Sciatic nerve (tissue), 2 donors: ENCODE measurements at places on chromosomes 6 and 20.

DNA sequence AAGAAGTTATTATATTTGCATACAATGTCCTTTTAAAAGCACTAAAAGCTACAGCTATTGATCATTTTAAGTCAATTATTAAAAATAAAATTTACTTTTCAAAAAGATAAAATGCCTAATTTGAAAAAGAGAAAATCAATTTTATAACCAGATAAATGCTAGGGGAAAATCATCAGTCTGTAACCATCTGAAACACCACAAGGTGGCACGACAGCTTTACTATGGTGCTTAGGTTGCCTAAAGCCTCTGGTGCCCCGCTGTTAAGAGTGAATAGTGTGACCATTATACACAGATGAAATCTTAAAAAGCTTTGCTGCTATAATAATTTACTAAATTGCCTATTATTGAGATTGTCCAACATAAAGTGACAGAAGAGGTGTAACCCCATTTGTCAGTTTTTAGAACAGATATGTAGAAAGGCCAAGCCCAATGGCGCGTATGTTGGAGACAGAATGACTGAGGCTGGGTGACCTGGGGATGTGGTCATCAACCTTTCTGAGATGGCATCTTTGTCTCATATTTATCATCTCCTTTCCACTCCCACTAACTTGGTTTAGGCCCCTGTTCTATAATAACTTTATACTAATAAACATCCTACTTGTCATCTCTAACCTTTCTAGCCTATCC lies 100.8 kb downstream of the MOXD1 start:
- DNase-seq: peak; percentile 59

DNA sequence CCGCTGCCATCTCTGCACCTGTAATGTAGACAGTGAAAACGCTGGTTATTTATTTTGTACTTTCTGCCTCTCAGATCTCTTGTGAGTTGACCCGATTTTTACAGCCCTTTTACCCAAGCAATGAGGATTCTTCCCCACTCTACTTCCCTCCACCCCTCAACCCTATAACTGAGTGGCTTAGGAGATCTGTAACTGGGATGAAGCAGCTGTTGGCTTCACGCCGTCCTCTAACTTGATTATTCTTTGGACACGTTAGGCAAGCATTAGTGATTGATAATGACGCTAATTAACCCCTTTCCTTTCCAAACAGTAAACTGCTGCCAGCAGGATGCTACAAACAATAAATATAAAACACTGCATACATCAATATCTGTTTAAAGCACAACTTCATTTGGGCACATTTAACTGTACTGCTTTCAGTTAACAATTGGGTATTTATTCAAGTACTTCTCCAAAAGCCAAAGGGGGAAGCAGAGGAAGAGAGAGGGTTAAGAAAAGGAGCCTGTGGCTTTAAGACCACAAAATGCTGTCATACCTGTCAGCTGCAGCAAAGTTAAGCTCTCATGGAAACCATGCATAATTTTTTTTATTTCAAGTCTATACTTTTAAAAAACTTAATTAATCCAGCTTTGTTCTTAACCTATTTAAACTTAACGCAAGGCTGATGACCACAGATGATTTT lies 21.2 kb downstream of the TFAP2A start:
- no peak for DNase-seq

DNA sequence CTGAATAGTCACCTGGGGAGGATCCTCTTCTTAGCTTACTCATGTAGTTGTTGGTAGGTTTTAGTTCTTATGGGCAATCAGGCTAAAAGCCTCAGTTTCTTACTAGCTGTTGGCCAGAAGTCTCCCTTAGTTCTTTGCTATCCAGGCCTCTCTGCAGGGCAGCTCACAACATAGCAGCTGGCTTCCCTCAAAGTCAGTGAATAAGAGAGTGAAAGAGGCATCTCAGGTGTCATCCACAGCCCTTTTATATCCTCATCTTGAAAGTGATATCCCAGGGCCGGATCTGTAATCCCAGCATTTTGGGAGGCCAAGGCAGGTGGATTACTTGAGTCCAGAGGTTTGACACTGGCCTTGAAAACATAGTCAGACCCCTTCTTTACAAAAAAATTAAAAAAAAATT lies 42.1 kb upstream of the FOXA2 start:
- no peak for DNase-seq

- DNase-seq: no peak
Observed at GRCh38 chr6:7905416-7905815, 5.2 kb downstream of the TXNDC5 start.

GRCh38 chr6:147881432-147881831 lies 372.9 kb downstream of the SAMD5 start:
- DNase-seq: no peak

- DNase-seq: no peak
Observed at GRCh38 chr20:57835588-57836455, 126.0 kb upstream of the PMEPA1 start.

DNA sequence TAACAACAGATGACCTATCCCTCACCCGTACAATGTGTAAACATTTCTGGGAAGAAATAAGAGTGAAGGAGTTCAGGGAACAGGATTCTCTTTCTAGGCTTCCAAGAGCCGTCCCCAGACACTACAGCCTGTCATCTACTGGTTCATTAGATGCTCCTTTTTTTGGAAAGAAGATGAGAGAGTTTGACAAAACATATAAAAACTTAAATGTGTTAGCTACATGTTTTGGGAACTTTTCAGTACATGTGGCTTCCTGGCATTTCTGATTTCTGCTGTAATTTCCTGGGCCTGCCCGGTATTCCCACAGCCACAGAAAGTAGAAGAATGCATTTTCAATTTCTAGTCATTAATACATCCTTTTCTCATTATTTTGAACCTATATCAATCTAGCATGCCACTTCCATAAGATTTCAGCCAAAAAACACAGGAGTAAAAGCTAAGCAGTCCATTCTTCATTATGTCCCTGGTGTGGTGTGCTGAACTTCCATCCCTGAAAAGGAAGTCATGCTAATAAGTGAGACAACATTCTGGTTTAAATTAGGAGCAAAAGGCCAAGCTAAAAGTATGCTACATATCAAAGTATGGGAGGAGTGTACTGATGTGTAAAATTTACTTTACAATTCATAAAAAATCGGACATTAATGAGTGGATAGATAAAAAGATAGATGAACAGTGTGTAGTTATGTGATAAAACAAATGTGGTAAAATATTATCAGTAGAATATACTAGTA lies 198.2 kb downstream of the WDR27 start:
- no peak for DNase-seq

GRCh38 chr6:53426667-53427270 lies 78.0 kb upstream of the ELOVL5 start:
- no peak for DNase-seq

DNA sequence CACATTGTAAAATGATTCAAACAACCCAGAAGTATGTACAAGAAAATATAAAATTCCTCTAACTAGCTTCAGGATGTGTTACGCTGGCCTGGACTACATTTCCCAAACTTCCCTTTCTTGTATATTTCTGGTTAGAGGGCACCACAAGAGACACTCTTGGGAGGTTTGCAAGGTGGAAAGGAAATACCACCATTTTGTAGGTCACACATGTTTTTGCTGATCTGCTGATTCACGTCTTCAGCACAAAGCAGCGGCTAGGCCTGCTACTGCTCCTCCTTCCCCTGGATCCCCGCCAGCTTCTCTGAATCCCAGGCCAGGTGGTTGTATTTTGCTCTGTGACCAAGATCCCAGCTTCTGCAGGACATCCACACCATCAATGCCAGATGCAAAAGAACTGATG lies 104.2 kb downstream of the AGPAT4 start:
- DNase-seq: peak; percentile 72

DNA sequence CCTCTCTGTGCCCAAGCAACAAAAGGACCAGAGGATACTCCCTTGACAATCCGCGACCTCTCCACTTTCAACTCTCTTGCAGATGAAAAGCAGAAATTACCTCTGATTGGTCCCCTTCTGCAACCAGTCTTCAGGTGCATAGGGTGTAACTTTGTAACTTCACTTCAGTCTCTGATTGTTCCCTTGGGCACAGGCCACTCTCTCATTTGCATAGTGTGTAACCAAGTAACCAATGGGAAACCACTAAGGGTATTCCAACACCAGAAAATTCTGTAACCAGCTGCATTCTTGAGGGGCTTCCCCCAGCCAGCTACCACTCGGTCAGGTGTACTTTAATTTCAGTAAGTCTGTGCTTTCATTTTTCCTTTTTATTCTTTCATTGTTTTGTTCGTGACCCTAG lies 4.4 kb upstream of the RAET1L start:
- DNase-seq: no peak

GRCh38 chr6:17601386-17601703 lies 1.2 kb downstream of the FAM8A1 start:
- no peak for DNase-seq

DNA sequence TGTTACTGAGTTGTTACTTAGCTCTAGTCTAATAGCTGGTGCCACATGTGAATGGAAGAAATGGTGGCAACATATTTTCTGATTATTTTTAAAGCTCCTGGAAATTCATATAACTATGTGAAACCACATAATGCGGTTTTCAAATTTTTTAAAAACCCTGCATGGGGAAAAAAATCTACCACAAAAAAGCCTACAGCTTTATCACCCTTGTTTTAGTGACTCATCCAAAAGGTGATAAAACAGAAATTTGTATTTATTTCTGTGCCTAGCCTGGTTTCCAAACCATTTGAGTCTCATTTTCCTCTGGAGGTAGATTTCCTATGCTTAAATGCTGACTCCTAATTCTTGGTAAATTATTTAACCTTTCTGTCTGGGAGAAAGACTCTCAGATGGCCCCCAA lies 5.4 kb upstream of the FBXO30 start:
- no peak for DNase-seq

GRCh38 chr20:35791821-35792220 lies 20.0 kb downstream of the PHF20 start:
- no peak for DNase-seq

GRCh38 chr20:57682184-57683101 lies 27.4 kb downstream of the PMEPA1 start:
- DNase-seq: no peak

GRCh38 chr20:13221673-13222318 lies 722 bp downstream of the ISM1 start:
- peak; percentile 63 for DNase-seq

DNA sequence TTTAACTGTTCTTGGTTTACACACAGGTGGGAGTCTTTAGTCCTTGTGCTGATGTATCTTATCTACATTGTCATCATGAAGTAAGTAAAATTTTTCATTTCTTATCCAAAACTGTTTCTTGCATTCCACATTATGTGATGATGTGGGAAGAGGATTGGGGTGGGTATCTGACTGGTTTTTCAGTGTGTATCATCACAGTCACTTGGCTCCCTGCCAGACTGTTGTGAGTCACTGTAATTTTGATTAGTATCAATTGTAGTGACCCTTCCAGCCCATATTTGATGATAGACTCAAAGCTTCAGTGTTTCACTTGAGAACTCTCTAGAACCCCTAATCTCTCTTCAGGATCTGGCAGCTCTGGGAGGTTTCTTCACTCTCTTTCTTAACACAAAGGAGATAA lies 84.5 kb upstream of the RIN2 start:
- DNase-seq: no peak

DNA sequence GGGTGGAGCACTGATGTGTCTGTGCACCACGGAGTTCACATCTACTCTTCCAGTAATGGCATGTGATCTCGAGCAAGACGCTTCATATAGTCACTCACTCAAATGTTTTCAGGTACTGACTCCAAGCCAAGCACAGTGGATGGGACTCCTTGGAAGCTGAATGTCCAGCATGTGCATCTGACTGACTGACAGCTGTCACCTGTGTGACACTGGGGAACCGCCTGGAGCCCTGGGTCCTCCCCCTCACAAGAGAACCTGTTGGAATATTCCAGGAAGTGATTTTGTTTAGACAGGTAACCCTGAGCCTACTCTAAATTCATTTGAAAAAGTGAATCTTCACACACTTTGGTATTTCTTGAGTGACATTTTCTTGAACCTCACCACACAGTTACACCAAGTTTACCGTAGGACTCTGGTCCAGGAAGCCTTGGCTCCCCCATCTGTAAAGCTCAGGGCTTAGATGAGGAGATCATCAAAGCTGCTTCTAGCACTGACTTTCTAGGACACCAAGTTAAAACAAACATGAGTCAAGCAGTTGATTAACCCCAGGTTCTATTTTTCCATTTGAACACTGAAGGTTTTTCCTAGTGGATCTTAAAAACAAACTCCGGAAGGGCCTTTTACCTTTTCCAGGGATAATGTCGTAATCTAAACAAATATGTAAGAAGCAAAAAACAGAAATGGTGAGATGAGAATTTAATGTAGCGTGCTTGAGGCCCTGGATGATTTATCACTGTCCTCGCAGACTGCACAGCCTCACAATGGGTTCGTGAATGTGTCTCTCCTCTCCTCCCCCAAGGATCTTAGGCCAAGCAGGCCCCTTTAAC lies 50.1 kb downstream of the EDN3 start:
- DNase-seq: no peak

- peak; percentile 69 for DNase-seq
Observed at GRCh38 chr6:17865798-17866725, 121.4 kb downstream of the KIF13A start.

DNA sequence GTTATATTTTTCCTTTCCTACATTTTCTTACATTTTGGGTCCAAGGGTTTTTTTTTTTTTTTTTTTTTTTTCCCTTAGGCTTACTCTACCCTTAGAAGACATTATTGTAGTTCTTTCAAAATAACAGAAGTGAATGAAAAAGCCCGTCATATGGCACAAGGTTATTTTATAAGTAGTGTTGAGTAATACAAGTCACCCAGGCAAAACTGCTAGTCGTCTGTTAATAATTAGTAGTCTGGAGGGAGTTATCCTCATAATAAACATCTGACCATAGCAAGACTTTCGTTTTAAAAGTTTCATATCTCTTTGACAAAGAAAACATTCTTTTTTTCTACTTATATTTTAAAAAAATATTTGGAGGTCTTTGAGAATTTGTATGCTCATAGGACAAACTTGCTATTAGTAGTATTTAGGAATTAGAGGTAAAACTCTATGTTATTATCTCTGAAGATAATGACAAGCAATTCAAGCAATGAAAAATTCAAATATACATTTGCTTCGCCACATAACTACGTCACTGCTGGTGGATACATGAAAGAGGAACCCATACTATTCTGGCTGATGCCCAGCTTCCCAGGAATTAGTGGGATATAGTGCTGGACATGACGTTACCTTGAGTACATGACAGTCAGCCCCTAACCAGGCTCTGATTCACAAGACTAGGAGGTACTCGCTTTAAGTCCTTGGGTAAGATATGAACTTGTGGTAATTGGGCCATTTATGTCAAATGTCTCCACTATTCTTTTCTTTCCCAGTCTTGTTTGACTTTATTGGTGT lies 532.8 kb downstream of the GRIK2 start:
- DNase-seq: no peak

GRCh38 chr6:37127961-37128862 lies 41.7 kb upstream of the PIM1 start:
- DNase-seq: no peak

DNA sequence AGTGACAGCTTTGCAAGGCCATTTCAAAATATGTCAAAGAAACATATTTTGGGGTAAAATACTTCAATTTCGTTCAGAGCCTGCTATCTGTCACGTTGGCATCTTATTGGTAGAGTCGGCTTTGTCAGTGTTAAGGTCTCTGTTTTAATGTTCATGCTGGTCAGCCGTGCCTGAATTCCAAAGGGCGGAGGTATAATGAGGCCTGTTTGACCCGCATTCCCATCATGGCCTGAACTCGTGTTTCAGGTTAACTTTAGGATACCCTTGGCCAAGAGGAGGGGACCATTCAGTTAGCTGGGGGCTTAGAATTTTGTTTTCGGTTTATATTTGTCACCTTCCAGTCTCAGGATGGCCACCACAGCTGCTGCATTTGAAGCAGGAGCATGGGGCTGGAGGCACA lies 236.4 kb downstream of the NFATC2 start:
- DNase-seq: no peak

- DNase-seq: no peak
Observed at GRCh38 chr6:125927761-125928160, 28.8 kb upstream of the HINT3 start.

- DNase-seq: no peak
Observed at GRCh38 chr20:19913927-19914614, 103.1 kb upstream of the NAA20 start.
